ENCODE measurements at places on chromosomes 5 and 9.
A peak's percentile ranks its signal among the peaks of the same experiment; 100 is the strongest.

DNA sequence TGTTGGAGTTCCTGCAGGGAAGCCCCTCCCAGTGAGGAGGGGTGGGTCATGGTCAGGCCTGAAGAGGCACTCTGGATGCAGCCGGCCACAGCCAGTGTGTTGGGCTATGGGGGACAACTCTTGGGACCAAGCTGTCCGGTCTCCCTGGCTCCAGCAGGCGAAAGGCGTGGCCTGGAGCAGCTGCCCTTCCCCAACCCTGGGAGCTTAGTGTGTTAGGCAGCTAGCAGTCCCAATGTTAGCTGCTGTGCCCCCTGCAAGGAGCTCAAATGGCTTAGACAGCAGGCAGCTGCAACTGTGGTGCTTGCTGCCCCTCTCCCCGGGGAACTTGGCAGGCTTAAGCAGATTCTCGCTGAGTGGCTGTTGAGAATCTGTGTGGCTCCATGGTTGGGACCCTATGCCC, 67.5 kb upstream of the ACTBL2 start:
- H3K4me1 ChIP-seq: no peaks in the 10 kb centered on the region
- H3K4me3 ChIP-seq: no peak overlapping the region
- no peaks in the 10 kb centered on the region for H3K27me3 ChIP-seq
- H3K36me3 ChIP-seq: no peaks in the 10 kb centered on the region

GRCh38 chr9:1008216-1008615, 31.8 kb downstream of the DMRT3 start:
- H3K27me3 ChIP-seq: no peaks in the 10 kb centered on the region
- H3K27ac ChIP-seq: no peak overlapping the region
- no peaks in the 10 kb centered on the region for H3K36me3 ChIP-seq
- no peak for DNase-seq

- H3K4me3 ChIP-seq: no peak overlapping the region
- H3K27me3 ChIP-seq: no peaks in the 10 kb centered on the region
- H3K27ac ChIP-seq: no peak overlapping the region
These were observed 220.7 kb downstream of the GNA14 start for GRCh38 chr9:77427256-77427927.

DNA sequence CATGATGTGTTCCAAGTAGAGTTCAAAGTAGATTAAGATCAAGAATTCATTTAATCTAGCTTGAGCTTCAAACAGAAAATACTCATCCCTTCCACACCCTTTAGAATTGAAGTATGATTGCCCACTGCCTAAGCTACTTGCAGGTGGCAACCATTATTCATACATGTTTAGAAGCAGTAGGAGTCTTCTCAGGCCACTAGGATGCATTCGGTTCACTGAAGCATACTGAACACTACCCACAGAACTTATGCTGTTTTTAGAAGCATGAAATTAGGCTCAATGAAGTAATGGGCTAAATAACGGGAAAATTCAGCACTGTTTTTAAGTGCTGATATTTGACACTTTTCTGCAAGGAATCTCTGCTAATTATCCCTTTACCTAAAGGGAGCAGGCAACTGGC, 263.4 kb downstream of the DEPDC1B start:
- no peaks in the 10 kb centered on the region for H3K4me1 ChIP-seq
- no peaks in the 10 kb centered on the region for H3K27me3 ChIP-seq
- H3K4me3 ChIP-seq: no peak overlapping the region
- H3K36me3 ChIP-seq: no peaks in the 10 kb centered on the region

GRCh38 chr9:89122949-89123348, 55.7 kb downstream of the SHC3 start:
- H3K4me1 ChIP-seq: no peaks in the 10 kb centered on the region
- no peaks in the 10 kb centered on the region for H3K27me3 ChIP-seq
- no peak for DNase-seq
- no peaks in the 10 kb centered on the region for H3K36me3 ChIP-seq

DNA sequence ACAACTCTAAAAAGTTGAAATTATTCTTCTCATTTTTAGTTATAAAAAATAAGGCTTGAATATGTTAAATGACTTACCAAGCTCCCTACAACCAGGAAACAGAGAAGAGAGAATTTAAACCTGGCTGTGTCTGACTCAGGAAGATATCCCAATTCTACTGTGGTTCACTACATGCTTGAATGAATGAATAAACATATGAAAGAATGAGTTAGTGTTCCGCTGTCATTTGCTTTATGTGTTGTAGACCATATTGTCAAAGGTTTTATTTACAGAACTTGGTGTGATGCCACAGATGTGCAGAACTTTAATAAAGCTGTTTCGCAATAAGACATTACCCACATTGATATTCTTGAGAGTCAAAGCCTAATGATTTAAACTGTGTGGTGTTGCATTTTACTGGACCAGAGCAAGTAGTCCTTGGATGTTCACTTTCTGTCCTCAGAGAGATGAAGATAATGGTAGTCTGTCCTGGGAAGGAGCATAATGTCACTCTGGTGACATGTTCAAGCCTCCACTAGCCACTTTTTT, 313.2 kb downstream of the TRIM32 start:
- no peaks in the 10 kb centered on the region for H3K36me3 ChIP-seq
- DNase-seq: no peak
- no peaks in the 10 kb centered on the region for H3K27me3 ChIP-seq

DNA sequence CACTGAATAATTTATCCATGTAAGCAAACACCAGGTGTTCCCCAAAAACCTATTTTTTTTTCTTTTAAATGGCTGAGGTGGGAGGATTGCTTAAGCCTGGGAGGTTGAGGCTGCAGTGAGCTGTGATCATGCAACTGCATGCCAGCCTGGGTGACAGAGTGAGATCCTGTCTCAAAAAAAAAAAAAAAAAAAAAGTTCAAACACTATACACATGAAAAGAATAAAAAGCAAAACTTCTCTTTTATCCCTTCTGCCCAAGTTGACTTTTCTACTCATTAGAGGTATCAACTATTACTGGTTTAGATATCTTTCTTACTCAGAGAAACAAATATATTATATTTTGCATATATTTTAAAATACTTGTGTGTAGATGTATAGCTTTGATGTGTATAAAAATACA, 17.8 kb downstream of the DCTN4 start:
- H3K27ac ChIP-seq: no peak overlapping the region
- no peak overlapping the region for H3K4me3 ChIP-seq
- no peak for DNase-seq
- H3K4me1 ChIP-seq: no peaks in the 10 kb centered on the region
- H3K27me3 ChIP-seq: no peaks in the 10 kb centered on the region

DNA sequence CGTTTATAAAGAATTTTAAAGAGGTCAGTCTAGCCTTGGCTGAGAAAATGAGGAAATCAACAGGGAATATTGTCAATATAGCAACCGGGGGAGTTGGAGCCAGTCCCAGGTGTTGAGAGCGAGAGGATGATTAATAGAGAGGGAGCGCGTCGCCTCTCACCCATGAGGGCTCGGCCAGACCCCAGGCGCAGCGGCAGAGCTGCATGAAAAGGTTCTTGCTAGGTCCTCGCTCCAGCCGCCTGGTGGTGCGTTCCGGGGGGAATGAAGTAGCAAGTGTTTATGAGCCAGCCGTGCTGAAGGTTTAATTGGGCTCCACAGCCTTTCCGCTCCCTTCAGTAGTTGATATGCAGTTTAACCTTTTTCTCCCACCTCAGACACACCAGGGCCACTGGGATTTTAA, 167.3 kb upstream of the IRX1 start:
- H3K4me1 ChIP-seq: no peaks in the 10 kb centered on the region
- no peak for DNase-seq
- no peak overlapping the region for H3K4me3 ChIP-seq

DNA sequence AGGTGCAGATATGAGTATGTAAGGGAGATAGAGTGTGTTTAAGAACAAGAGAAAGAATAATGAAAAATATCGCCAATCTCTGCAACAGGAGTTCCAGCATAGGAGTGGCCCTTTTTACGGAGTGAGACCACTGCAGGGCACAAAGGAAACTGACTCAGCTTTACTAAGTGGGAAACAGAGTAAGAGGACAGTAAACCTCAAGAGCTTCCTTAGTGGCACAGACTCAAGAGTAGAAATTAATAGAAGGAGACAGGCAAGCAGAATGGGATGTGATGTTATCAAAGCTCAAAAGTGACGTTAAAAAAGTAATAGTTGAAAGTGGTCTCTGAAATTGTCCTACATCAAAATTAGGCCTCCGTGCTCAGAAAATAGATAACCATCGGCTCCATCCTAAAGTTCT, 2.1 kb upstream of the SH3RF2 start:
- no peaks in the 10 kb centered on the region for H3K27me3 ChIP-seq
- no peaks in the 10 kb centered on the region for H3K36me3 ChIP-seq
- H3K27ac ChIP-seq: no peak overlapping the region
- peaks cover 7% of the 10 kb centered on the region for H3K4me1 ChIP-seq

- no peaks in the 10 kb centered on the region for H3K36me3 ChIP-seq
- H3K4me3 ChIP-seq: peak overlapping the region; percentile 76
- H3K27me3 ChIP-seq: no peaks in the 10 kb centered on the region
These were observed 28.4 kb downstream of the ZFP62 start for GRCh38 chr5:180832638-180833068.

DNA sequence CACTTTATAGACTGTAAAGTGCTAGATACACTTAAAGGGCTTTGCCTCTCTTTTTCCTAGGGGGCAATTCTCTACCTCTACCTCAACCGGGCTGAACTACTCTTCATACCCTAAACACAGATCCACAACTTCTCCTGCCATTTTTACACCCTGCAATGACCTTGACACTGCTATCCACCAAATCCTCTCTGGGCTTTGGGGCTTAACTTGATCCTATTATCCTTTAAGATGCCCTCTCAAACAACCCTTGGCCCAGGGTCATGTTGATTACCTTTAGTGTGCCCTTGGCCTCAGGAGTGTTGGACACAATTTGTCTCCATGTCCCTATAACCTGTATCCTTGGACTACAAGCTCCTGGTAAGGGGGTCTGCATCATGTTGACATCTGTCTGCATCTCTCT, 19.5 kb downstream of the ANXA6 start:
- DNase-seq: no peak
- H3K36me3 ChIP-seq: no peaks in the 10 kb centered on the region
- H3K27me3 ChIP-seq: no peaks in the 10 kb centered on the region
- H3K4me3 ChIP-seq: no peak overlapping the region
- no peaks in the 10 kb centered on the region for H3K4me1 ChIP-seq

GRCh38 chr5:32330126-32330971, 17.6 kb upstream of the MTMR12 start:
- H3K27ac ChIP-seq: peak overlapping the region; percentile 84
- no peaks in the 10 kb centered on the region for H3K27me3 ChIP-seq
- H3K36me3 ChIP-seq: no peaks in the 10 kb centered on the region
- peaks cover 9% of the 10 kb centered on the region for H3K4me1 ChIP-seq
- no peak overlapping the region for H3K4me3 ChIP-seq

DNA sequence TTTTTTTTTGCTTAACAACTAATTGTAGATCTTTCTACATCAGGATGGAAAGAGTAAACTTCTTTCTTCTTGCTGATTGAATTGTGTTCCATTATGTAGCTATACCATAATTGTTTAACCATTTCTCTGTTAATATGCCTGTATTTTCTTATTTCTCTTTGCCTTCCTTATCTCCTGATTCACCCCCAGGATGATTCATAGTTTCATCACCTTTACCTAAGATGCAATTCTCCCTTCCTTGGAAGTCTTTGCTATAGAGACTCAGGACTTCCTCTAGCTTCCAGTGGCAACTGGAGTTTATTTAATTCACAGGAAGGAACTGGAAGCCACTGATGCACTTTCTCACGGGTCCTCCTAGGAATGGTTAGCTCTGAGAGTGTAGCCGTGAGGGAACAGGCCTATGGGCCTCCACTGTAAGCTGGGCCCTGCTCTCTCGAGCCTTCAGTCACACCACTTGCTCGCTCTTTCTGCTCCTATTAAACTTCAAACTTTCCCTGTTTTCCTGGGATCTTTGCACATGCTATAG, 83.1 kb downstream of the FGF1 start:
- no peak overlapping the region for H3K4me3 ChIP-seq
- no peak for DNase-seq
- H3K36me3 ChIP-seq: no peaks in the 10 kb centered on the region
- H3K27ac ChIP-seq: no peak overlapping the region

DNA sequence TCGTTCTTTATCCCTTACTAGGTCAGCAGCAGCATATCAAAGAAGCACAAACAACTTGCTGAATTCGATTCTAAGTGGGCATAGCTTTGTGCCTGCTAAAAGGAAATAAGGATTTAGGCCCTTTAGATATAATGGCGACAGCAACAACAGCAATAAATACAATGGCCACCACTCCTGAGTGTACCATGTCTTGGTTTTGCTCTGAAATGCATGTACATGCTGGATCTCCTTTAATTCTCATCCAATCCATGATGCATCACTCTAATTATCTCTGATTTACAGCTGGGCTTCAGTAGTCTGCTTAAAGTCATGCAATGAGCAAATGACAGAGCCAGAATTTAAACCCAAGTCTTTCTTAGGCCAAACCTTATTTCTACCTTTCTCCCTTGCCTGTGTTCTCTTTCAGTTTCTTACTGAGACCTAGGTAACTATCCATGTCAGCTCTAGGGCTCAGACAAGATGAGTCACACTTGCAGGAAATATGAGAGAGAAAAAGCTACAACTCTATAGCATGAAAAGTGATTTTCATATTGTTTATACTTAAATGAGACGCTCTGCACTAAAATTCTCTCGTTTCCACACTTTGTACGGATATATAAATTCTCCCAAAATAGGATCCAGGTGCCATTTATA, 111.8 kb downstream of the HMHB1 start:
- H3K4me3 ChIP-seq: no peak overlapping the region
- H3K36me3 ChIP-seq: no peaks in the 10 kb centered on the region
- H3K27ac ChIP-seq: no peak overlapping the region
- no peaks in the 10 kb centered on the region for H3K4me1 ChIP-seq

GRCh38 chr5:39977066-39977655, 552.4 kb upstream of the DAB2 start:
- no peak overlapping the region for H3K27ac ChIP-seq
- no peaks in the 10 kb centered on the region for H3K27me3 ChIP-seq
- no peaks in the 10 kb centered on the region for H3K4me1 ChIP-seq
- H3K36me3 ChIP-seq: no peaks in the 10 kb centered on the region

GRCh38 chr5:112086740-112087139, 329.7 kb upstream of the NREP start:
- no peaks in the 10 kb centered on the region for H3K36me3 ChIP-seq
- H3K4me1 ChIP-seq: no peaks in the 10 kb centered on the region
- no peak for DNase-seq
- H3K27me3 ChIP-seq: no peaks in the 10 kb centered on the region
- no peak overlapping the region for H3K4me3 ChIP-seq

DNA sequence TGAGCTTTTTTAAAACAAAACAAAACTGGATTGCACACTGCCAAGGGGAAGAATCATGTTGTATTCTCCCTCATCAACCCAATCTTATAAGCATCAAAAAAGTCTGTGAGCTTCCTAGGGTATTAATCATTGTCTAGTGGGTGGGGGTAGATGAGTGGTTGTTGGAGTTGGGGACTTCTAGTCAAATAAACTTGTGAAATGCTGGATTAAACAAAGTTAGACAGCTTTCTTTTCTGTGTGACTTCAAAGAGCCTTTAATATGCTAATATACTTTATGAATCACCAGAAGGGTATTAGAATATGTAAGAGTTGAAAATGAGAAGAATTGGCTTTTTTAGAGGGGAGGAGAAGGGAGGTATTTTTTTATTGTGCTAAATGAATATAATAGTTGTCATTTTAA, 87.7 kb downstream of the GALNT10 start:
- no peaks in the 10 kb centered on the region for H3K27me3 ChIP-seq
- no peaks in the 10 kb centered on the region for H3K4me1 ChIP-seq
- DNase-seq: no peak
- H3K36me3 ChIP-seq: no peaks in the 10 kb centered on the region
- H3K27ac ChIP-seq: no peak overlapping the region

- no peaks in the 10 kb centered on the region for H3K36me3 ChIP-seq
- no peak overlapping the region for H3K27ac ChIP-seq
- DNase-seq: no peak
- H3K4me3 ChIP-seq: no peak overlapping the region
These were observed 728.3 kb upstream of the SEMA6A start for GRCh38 chr5:117302949-117303348.

- H3K27me3 ChIP-seq: no peaks in the 10 kb centered on the region
- no peak overlapping the region for H3K4me3 ChIP-seq
- H3K4me1 ChIP-seq: no peaks in the 10 kb centered on the region
- no peak for DNase-seq
- H3K36me3 ChIP-seq: no peaks in the 10 kb centered on the region
These were observed 18.7 kb upstream of the AGGF1 start for GRCh38 chr5:77011498-77011897.
